Mucosa of descending colon (tissue), 3 donors: ENCODE measurements at places on chromosomes 6 and 20. TPM values are rescaled to one million over a fixed set of nuclear protein-coding genes. Genes with fewer than 3 reads are reported as not detected.

DNA sequence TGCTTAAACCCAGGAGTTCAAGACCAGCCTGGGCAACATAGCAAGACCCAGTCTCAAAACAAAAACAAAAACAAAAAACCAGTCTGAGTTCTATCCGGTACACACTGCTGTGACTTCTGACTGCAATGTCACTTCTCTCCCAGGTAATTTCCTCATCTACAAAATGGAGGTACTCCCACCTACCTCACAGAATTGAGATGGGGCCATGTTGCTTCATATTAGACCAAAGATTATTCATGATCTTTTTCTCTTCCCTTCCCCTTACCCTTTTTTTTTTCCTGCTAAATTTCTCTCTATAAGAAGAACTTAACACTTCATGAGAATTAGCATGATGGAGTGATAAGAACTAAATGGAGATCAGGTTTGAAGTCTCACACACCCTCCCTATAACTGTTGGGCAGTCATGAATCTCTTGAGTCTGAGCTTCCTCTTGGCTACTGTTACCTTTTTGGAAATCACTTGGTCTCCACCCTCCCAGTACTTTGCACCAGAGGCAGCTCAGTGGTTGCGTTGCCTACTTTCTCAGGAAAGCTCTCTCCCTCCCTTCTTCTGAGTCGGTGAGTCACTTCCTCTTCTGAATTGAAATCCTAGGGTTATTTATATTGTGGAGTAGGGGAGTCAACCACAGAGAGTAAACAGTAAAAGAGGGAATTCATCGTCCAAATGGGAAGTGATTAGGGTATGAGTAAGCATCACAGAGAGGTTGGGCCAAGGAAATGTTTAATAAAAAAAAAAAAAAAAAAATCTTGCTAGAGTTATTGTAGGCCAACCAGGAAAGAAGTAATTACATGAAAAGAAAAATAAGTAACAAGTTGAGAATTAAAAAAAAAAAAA, 59.9 kb upstream of the MAP7 start:
- peak; percentile 61 for DNase-seq

GRCh38 chr6:14881398-14881797, 364.5 kb upstream of the JARID2 start:
- no peak for DNase-seq

SEL1L2 gene
- not detected for total RNA-seq

GRCh38 chr6:14272737-14273085, 155.1 kb downstream of the CD83 start:
- no peak for DNase-seq

DNA sequence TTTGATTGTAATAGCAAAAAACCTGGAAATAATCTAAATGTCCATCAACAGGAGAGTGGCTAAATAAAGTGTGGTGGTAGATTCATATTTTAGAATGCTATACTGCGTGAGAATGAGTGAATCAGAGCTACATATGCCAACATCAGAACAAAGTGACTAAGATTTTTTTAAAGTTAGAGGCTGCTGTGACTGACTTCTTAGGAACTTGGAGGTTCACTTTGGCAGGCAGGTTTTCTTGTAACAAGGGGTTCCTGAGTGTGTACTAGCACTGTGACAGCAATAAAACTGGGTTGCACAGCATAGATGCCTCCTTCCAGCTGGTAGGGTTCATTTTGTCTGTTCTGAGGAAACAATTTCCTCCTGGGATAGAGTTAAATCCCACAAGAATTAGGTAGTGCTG, 75.3 kb upstream of the ENPP5 start:
- no peak for DNase-seq

DNA sequence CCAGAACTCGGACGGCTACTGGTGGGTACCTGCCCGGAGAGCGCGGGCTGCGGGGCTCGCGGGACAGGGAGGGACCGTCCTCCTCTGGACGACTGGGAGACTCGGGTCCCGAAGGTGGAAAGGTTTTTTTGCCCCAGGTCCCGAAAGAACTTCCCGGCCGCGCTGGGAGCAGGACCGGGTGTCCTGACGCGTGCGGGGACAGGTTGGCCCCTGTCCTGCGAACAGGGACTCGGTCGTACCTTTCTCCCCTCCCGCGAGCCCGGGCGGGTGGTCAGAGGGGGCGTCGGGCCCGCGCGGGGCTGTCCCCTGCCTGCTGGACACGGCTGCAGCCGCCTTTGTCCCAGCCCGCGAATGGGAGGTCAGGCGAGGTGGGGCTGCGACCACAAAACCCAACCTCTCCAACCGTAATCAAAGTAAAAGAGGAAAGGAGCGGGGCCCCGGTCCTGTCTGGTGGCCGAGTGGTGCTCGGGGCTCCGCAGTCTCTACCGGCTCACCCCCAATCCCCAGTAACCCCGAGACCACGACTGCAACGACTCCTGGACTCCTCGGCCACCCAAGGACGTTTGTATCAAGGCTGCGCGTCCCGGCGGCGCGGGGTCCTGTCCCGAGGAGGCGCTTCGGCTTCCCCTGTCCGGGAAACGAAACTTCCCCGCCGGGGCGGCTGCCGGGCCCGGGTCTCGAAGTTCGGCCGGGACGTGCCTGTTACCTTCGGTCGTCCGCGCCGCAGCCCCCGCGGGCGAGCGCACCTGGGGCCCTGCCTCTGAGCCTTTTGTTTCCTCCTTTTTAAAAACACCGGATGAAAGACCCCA, 798 bp downstream of the DSP start:
- peak; percentile 68 for DNase-seq

DNA sequence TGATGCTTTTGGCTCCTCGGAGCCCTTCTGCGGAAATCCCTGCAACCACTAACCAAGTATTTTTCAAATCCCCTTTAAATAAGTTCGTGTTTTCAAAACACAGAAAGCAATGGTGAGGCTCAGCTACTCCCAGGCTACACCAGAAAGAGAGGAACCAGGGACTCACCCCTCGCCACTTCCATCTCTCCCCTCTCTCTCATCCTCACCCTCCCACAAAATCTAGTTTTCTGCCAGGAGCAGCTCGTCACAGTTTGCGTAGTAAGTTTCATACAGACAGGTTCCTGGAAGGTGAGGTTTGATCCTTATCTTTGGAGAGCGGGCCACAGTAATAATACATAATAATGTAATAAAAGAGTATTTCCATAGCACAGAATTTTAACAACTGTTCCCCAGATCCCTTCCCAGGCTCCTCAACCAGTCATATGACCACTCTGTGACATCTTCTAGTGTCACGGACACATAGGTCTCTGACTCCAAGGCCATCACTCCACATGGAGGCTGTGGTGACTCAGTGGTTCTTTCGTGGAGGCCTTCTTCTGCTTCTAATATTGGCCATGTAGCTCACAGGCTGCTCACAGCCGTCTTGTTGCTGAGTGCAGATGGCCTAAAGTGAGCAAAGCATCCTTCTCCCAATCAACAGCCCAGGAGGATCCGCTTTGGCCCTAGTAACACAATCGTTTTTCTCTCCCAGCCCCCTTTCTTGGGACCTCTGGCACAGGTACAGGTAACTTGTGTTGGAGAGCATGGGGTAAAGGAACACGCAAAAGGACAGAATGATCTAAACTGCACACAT, 295.7 kb downstream of the CDC5L start:
- no peak for DNase-seq

TGM3 gene
- total RNA-seq: 0.09 TPM

DNA sequence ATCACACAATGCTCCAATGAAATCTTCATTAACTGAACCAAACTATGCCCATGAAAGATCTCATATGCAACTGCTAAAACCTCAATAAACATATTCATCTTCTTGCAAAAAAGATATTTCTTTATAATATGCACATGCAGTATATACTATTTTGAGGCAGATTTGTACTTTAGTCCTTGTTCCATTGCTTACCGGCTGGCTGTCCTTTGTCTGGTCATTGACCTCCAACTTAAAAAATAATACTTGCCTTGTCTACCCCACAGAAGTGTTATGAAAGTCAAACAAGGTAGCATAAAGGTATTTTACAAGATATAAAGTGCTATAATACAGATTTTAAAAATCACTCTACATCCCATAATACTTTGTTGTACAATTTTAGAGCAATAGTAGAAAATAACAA, 88.3 kb downstream of the ATG5 start:
- DNase-seq: no peak

GRCh38 chr6:159267165-159267564, 98.0 kb downstream of the FNDC1 start:
- no peak for DNase-seq

GRCh38 chr6:166556863-166557322, 29.6 kb downstream of the RAMACL start:
- peak; percentile 52 for DNase-seq

ANKRD66 gene
- not detected for total RNA-seq

CBFA2T2 gene
- 30.3 TPM for total RNA-seq

- no peak for DNase-seq
Measured at GRCh38 chr20:36314734-36315544, 8.8 kb downstream of the DLGAP4 start.

CENPQ gene
- 4.3 TPM for total RNA-seq

DNA sequence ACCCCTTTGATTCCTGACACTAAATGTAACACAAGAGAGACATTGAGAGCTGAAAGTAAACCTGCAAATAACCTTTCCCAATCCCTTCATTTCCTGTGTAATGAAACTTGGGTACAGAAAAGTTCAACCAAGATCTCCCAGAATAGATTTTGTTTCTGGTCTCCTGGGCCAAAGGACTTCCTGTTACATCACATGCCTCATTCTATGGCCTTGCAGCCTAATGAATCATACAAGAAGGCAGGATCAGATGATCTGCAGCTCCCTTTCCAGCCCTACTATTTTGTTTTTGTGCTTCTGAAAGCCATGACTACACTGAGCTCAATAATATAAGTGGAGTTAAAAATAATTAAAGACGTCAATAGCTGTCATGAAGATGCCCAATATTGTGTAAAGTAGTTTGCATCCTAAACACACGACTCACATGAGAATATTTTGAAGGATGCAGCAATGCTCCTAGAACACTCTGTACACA, 73.4 kb upstream of the NOX3 start:
- DNase-seq: no peak

DNA sequence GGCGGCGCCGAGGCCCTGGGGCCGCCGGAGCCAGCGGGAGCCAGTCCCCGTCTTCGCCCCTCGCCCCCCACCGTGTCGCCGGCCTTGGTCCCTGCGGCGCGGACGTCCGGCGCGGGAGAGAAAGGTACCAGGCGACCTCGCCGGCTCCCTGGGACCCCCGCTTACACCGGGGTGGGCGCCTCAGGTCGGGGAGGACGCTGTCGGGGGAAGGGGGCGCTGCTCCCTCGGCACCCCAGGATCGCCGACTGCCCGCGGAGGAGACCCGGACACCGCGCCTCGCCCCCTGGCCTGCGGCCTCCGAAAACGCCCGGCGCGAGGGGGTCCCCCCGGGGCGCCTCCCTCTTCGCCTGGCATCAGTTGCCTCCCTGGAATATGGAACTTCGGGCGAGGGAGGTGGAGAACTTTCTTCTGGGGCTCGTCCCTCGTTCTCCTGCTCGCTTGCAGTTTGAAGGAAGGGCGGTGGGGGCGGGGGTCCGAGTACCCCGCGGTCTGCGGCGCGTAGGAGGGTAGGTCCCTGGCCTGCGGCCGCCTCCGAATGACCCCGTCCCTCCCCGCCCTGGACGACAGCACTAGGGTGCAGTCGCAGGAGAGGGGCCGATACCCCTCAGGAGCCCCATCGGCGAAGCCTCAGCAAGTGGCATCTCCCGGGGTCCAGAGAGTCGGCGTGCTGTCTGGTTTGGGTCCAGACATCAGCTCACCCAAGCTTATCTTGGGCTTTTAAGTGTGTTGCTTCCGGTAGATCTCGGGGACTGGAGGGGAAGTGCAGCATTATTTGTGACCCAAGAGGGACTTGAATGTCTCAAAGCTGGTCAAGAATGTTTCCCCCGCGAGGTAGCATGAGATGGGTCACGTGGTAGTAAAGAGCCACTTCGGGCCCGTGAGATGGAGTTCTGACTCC, 549 bp downstream of the ANKRD6 start:
- peak; percentile 56 for DNase-seq

NKX2-2 gene
- 0.22 TPM for total RNA-seq

LY6G5C gene
- 2.1 TPM for total RNA-seq

WTAP gene
- total RNA-seq: 81.1 TPM

PI3 gene
- total RNA-seq: 86.8 TPM

DNA sequence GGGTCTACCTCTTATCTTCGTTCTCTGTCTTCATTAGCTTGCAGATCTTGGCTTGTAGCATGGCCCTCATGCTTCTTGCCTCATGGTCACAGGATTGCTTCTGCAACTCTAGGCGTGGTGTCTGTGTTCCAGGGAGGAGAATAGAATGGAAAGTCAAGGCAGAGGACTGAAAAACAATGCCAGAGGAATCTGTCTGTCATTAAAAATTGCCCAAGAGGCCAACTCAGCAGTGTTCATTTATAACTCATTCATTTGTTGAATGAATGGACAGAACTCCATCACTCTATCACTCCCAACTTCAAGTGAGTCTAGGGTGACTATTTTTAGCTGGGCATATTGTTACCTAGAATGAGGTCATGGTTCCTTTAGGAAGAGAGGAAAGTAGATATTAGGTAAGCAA, 179.6 kb downstream of the UST start:
- DNase-seq: no peak

DNA sequence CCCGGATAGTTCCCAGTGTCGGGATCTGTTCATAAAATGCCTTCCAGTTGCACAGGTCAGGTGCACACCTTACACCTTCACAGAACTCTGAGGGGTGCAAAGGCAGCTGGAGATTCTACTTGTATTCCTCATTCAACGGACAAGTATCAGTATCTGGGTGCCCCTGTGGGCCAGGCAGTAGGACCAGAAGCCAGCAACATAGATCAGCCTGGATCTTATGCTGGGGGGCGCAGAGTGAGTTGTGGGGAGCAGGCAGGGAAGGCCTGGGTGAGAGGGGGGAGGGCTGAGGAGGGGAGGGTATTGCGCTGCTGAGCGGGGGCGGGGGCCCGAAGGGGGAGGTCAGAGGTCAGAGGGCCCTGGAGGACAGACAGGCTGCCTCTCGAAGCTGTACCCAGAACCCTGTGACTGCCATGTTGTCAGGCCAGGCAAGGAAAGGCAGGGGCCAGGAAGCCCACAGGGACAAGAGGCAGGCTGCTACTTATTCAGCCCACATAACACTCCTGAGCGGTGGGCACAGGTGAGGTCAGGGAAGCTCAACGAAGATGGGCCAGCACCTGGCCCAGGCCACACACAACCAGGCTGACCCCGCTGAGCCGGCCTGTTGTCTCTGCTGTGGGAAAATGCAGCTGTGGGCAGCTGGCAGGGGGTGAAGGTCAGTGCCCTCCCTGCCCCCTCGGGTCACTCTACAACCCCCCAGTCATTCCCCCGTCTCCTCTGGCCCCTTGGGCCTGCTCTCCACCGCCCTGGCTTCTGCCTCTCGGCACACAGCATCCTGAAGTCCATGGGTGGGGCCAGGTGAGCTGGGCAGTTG, 1.1 kb downstream of the OPRL1 start:
- no peak for DNase-seq

DNA sequence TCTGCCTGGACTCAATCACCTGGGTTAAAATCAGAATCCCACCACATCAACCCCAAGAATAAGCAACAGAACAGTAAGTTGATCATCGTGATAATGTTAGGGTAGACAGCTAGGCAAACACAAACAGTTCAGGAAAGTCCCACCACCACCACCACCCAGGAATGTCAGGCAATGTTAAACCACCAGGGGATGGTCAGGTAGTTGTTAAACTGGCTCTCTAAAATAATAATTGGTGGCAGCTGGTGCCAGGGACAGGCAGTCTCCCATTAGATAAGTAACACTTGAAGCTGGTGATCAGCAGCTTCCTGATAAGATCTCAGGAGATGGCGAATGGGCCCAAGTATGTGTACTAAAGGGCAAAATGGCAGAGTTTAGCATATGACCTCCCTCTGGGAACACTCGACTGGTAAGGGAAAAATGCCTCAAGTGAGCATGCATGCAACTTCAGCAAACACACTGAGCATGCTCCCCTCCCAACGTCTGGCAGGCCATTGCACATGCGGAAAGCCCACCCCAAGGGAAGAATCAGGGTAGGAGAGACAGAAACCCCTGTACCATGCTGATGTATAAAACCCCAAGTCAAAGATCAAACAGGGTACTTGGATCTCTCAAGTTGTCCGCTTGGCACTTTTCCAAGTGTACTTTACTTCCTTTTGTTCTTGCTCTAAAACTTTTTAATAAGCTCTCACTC, 66.6 kb downstream of the IPCEF1 start:
- DNase-seq: no peak
